ENCODE measurements at places on chromosomes 7 and 10. TPM values are rescaled to one million over a fixed set of nuclear protein-coding genes. Genes with fewer than 3 reads are reported as not detected.

The FRA10AC1 gene
- 5.2 TPM for total RNA-seq

The GPR37 gene
- 0.71 TPM for total RNA-seq

The MMD2 gene
- not detected for total RNA-seq

The ASB4 gene
- total RNA-seq = 0.23 TPM

The CLDN12 gene
- total RNA-seq = 25.1 TPM

The AASS gene
- total RNA-seq = not detected

The SPDYE9 gene
- not detected for total RNA-seq

The ABCA13 gene
- 0.05 TPM for total RNA-seq

The TEX47 gene
- not detected for total RNA-seq

The ACTA2 gene
- 17.2 TPM for total RNA-seq

The NODAL gene
- not detected for total RNA-seq

The ADARB2 gene
- total RNA-seq = not detected

The RPEL1 gene
- total RNA-seq = not detected

The GIMAP6 gene
- not detected for total RNA-seq

The TMEM26 gene
- 0.06 TPM for total RNA-seq

The MYPN gene
- total RNA-seq = 2.7 TPM

The AMZ1 gene
- total RNA-seq = not detected

The DEPP1 gene
- total RNA-seq = 1.8 TPM

The C10orf105 gene
- total RNA-seq = not detected

The FFAR4 gene
- total RNA-seq = 0.27 TPM

The GAD2 gene
- total RNA-seq = not detected

The CHAT gene
- not detected for total RNA-seq

The IFIT1B gene
- not detected for total RNA-seq

The ELMO1 gene
- total RNA-seq = 2.2 TPM

The MEPCE gene
- total RNA-seq = 47.4 TPM

The MBLAC1 gene
- total RNA-seq = 2.9 TPM

The LRRC17 gene
- not detected for total RNA-seq

The PTPRE gene
- 3.0 TPM for total RNA-seq

The MRLN gene
- total RNA-seq = not detected

The NEUROG3 gene
- total RNA-seq = not detected

The SRRM3 gene
- 5.6 TPM for total RNA-seq

The CDNF gene
- 2.4 TPM for total RNA-seq

The NAPEPLD gene
- total RNA-seq = 6.1 TPM

The PDLIM1 gene
- total RNA-seq = 143 TPM

The TAC1 gene
- not detected for total RNA-seq

The PLAC9 gene
- total RNA-seq = 0.16 TPM

The OLAH gene
- total RNA-seq = 0.05 TPM

The SH2D4B gene
- not detected for total RNA-seq

The ZP3 gene
- total RNA-seq = 20.0 TPM

The FAM25C gene
- total RNA-seq = 4.7 TPM

The UPK3BL1 gene
- total RNA-seq = 8.6 TPM

The RAMP3 gene
- total RNA-seq = not detected

The NSMCE4A gene
- 57.9 TPM for total RNA-seq

The BBIP1 gene
- total RNA-seq = 35.2 TPM

The NPFFR1 gene
- not detected for total RNA-seq

The PWWP2B gene
- 16.8 TPM for total RNA-seq

The SEMA3A gene
- total RNA-seq = 8.9 TPM

The CFAP46 gene
- total RNA-seq = 1.0 TPM

The NPTX2 gene
- not detected for total RNA-seq

The LIPK gene
- not detected for total RNA-seq

The SFRP5 gene
- total RNA-seq = 1.7 TPM

The CYP26A1 gene
- total RNA-seq = 3.4 TPM

The LLCFC1 gene
- not detected for total RNA-seq

The GIMAP5 gene
- total RNA-seq = not detected
